Suppressor macrophage treated with lipopolysaccharide for 4 hours (primary cell): ENCODE measurements at places on chromosomes 6 and 20.

GRCh38 chr20:31934968-31935764 is 16.7 kb downstream of the PDRG1 start:
- no peak for DNase-seq

GRCh38 chr6:44071670-44072451 is 55.4 kb downstream of the MRPL14 start:
- no peak for DNase-seq

DNA sequence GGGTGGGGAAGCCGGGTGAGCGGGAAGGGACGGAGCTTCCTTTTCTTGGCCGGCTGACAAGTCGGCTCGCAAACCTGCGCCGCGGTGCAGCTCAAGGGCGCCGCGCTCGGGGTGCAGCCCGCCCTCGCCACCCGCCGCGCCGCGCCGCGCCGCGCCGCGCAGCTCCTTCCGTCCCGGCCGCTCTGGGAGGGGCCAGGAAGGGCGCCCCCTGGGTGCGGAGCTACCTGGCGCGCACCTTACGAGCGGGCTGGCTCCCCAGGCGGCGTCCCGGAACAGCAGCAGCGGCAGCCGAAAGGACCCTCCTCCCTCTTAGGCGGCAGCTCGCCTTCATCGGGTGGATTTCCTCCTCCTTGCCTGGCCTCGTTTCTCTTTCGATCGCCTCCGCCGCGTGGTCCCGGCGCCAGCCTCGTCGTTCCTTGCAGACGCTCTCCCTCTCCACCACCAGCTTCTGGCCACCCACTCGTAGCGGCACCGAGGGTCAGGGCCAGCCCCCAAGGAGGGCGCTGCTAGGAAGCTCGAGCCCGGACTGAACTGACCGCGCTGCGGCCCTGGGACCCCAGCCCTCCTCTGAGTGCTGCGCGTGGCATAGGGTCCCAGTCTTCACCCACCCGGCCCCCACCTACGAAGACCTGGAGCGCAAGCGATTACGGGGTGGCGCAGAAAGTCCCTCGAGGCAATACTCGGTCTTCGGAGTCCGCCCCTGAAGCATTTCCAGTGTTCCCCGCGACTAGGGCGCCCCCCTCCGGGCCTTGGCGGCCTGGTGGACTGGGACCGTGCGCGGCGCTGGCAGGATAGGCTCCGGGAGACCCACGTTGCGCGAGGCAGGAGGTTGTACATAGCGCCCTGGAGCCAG is at the start of gene MAP3K5:
Gene MAP3K5 (minus strand): TSS at position 68 of the 853 bp plus-strand sequence. CDS start 320 bp downstream, outside the sequence.
- peak; percentile 95 for DNase-seq

GRCh38 chr6:79780881-79781280 is 149.8 kb downstream of the SH3BGRL2 start:
- no peak for DNase-seq

DNA sequence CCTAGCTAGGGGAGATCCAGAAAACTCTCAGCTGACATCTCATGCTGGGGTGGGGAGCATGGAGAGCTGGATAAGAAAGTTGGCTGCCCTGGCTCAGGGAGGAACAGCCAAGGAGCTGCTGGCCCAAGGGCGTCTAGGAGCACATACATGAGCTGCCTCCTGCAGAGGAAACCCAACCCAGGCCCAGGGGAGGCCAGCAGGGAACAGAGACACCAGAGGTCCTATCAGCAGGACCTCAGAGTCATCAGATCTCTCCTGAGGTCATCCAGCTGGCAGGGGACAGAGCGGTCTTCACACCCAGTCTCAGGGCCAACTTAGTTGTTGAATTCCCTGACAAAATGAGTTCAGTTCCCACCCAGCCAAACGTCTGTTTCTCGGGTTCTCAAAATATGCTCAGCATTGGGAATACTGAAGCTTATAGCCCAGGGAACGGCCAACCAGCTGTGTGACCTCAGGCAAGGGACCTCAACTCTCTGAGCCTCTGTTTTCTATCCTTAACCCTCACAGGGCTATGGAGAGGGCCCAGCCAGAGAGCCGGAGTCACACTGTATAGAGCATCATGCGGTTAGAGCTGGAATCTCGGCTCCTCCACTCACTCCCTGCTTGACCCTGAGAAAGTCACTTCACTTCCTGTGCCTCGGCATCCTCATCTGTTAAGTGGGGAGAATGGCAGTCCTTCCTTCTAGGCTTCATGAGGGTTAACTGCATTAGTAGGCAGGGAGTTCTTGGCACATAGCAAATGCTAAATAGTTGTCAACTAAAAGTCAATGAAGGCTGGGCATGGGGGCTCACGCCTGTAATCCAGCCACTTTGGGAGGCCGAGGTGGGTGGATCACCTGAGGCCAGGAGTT is 13.8 kb downstream of the ADA start:
- DNase-seq, result no peak

GRCh38 chr6:46454691-46455090 is 36.6 kb downstream of the RCAN2 start:
- no peak for DNase-seq

DNA sequence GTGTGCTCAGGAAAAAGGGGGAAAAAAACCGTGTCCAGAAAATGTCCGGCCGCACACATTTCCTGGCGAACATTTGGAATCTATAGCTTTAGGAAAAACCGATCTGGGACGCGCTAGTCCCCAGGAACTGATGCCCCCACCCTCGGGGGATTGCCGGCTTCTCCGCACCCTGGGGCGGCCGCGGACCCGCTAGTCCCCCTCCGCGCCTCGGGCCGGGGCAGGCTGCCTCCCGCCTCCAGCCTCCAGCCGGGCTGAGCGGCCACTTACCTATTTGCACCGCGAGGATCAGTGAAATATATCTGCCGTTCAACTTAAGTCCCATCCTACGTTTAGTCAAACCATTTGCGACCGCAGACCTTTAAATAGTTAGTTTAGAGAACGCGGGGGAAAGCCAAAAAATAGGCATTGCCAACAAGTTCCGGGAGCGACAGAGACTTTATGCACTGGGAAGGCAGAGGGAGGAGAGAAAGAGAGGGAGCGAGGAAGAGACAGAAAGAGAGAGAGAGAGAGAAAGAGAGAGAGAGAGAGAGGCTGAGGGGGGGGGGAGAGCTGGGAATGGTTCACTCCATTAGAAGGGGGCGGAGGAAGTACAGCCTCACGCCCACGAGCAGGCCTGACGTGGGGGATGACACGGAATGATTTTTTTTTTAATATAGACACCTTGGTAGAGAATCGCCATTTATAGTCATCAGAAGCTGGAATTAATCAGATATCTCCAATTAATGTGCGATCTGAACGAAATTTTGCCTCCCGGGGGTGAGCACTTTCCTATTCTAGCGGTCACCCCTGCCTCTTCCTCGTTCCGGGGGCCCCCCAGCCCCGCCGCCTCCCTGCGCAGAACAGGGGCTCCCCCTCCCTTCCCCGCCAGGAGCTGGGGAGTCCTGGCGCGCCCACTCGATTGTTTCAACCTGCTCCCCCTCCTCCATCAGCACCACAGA is at the start of gene NRN1:
Gene NRN1 (minus strand): TSS at position 498 of the 938 bp plus-strand sequence. CDS start 176 bp downstream, at position 322.
- DNase-seq, result no peak

DNA sequence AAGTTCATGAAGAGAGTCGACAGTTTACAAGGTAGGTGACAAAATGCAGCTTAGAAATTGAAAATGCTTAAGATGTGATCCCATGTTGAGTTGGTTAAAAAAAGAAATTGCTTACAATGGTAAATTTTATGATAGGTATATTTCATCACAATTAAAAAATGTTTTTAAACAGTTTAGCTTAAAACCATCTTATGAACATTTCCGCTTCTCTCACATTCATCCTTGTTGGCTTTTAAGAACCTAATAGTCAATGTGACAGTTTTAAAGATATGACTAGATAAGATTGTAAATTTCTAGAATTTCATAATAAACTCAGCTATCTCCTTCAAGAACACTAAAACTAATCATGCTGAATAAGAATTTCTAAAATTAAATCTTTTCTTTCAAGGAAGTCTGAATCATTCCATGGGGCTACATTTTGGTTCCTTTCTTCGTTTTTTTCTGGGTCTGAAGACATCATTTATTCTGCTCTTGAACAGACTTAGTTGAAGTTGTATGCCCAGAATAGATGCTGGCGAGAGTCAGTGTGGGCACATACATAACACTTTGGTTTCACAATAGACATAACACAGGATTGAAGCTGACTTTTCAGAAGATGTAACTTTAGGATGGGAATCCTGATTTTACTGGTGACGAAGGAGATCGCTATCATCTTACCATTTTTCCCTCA is 35.9 kb upstream of the LTV1 start:
- peak; percentile 71 for DNase-seq

- no peak for DNase-seq
Observed at GRCh38 chr6:72250664-72251063, 364.3 kb downstream of the RIMS1 start.

DNA sequence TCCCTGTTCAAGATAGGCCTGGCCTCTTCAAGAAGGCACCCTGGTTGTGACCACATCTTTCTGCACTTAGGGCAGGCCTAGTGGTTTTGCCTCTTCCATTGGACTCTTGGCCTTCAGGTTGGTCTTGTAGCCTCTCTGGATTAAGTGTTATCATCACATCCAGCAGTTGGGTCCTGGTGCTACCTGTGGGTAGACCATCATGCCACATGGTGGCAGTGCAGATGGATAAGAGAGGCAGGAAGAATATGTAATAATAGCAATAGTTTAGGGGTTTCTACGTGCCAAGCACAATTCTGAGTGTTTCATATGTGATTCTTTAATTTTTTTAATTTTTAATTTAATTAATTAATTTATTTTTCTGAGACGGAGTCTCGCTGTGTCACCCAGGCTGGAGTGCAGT is 28.5 kb upstream of the SNRPB2 start:
- DNase-seq, result no peak
